Type B pancreatic cell (in vitro differentiated cells): ENCODE measurements at places on chromosomes 3 and 15. TPM values are rescaled to one million over a fixed set of nuclear protein-coding genes. Genes with fewer than 3 reads are reported as not detected.

The EFCC1 gene
- 0.29 and 2.2 TPM in 2 replicates for total RNA-seq

The OTOL1 gene
- total RNA-seq = 1.2 TPM in 1 of 2 replicates, not detected in the other

The SLC28A1 gene
- 0.19 and 0.31 TPM in 2 replicates for total RNA-seq

The SLC35A5 gene
- total RNA-seq = 23.9 and 31.6 TPM in 2 replicates

DNA sequence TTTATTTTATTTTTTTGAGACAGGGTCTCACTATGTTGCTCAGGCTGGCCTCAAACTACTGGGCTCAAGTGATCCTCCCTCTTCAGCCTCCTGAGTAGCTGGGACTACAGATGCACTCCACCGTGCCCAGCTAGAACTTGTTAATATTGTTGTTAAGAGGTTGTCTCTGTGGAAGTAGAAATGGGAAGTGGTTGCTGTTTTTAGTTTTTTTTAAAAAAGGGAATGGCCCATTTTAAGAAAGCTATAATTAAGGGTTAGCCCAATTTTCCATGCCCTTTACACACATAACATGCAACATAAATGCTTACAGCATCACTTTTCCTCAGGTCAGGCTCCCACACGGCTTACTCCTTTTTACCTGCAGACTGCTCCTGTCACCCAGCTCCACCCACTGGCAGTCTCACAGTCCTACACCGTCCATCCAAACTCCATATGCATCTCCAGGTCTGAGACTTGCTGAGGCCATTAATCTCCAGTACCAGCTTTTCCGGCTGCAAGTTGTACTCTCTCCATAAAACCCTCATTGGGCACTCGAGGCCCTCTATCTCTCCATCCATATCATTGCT, 19.8 kb downstream of the MORC1 start:
- H3K4me3 ChIP-seq = no peak overlapping the region
- H3K27ac ChIP-seq = no peak overlapping the region
- no peaks in the 10 kb centered on the region for H3K27me3 ChIP-seq
- DNase-seq = no peak

DNA sequence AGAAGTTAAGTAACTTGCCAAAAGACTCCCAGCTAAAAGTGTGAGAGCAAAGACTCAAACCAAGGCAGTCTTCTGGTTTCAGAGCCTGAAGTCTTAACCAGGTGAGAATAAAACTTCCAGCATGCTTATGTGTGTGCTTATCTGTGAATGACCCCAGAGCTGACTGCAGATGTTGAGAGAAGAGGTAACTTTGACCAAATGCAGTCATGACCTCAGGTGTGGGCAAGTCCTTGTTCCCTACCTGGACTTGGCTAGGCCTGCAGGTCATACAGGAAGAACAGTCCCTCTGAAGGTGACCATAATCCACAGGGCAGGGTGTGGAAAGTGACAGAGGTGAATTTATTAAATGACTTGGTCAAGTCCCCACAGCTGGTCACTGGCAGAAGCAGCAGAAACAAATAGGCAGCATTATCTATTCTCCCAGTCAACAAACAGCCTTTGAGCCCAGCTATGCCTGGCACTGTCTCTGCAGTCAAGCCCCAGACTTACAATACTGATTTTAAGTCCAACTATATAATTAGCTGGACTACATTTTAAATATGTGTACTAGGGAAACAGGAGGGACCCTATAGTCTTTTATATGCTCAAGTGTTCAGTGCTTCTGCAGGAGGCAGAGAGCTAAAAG, 3.0 kb upstream of the CPEB1 start:
- no peak for DNase-seq
- no peaks in the 10 kb centered on the region for H3K36me3 ChIP-seq
- H3K27ac ChIP-seq = no peak overlapping the region
- H3K4me1 ChIP-seq = no peaks in the 10 kb centered on the region
- peaks cover 85% of the 10 kb centered on the region for H3K27me3 ChIP-seq

- no peaks in the 10 kb centered on the region for H3K27me3 ChIP-seq
- DNase-seq = peak; percentile 31
- peaks cover 7% of the 10 kb centered on the region for H3K4me1 ChIP-seq
- no peak overlapping the region for H3K27ac ChIP-seq
- no peaks in the 10 kb centered on the region for H3K36me3 ChIP-seq
Measured at GRCh38 chr3:43370293-43370980, 84.1 kb downstream of the SNRK start.

DNA sequence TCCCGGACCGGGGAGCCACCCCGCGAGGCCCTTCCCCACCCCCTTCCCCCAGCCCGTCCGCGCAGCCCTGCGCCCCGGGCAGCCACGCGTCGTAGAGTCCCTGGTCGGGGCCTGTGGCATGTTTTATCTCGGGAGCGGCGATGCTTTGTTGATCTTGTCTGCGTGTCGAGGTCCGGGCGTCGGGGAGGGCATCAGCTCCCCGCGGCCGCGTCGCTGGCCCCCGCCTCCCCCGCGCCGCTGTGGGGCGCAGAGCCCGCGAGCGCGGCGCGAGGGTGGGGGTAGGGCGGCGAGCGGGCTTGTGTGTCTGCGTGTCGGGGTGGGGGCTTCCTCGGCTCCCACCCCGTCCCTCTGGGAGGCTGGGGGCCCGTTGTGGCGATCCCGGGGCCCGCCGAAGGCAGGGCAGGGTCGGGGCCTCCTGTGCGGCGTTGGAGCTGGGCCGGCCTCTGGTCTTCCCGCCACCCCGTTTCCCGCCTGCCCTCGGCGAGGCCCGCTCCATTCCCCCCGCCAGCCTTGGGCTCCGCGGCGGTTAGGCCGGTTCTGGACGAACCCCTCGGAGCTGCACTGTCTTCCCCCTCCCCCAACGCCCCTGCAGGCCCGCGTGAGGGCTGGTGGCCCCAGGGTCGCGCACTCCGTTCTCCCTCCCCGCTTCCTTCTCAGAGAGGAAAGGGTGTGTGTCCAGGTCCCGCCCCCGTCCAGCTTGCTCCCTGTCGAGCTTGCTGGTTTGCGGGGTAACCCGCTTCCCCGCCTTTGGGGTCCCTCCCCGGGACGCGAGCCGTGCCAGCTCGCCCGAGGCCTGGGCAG, 695 bp downstream of the GMPS start:
- peak overlapping the region; percentile 98 for H3K4me3 ChIP-seq
- peak; percentile 75 for DNase-seq
- no peaks in the 10 kb centered on the region for H3K27me3 ChIP-seq
- peaks cover 5% of the 10 kb centered on the region for H3K36me3 ChIP-seq

DNA sequence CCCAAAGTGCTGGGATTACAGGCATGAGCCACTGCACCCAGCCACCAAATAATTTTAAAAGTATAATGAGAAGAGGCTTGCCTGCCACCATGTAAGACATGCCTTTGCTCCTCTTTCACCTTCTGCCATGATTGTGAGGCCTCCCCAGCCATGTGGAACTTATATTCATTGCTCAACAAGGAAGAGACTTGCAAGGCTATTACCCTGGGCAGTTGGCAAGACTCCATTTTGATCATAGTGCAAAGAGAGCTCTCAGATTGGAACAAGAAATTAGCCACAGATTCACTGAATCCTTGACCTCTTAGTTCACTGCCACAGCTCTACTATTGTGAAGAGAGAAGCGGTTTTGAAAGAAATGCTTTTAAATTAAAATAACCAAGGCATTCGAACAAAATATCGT, 6.1 kb downstream of the SCAP start:
- H3K27ac ChIP-seq = no peak overlapping the region
- H3K4me3 ChIP-seq = peak overlapping the region; percentile 41
- peaks cover 14% of the 10 kb centered on the region for H3K36me3 ChIP-seq
- peaks cover 15% of the 10 kb centered on the region for H3K4me1 ChIP-seq
- DNase-seq = no peak
- no peaks in the 10 kb centered on the region for H3K27me3 ChIP-seq

DNA sequence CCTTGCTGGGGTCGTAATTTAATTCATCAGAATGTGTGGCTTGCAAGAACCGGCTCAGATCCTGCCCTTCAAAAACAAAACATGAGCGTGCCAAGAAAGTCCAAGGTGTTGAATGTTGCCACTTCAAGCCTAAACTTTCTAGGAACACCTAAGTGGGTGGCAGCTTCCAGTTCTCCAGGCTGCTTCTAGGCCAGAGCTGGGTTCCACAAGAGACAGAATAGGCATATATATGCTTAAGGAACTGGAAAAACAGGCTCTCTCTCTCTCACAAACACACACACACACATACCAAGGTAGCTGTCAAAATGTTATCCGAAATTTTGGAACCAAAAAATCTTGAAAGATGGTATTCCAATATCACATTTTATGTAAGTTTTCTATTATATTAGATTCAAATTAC, 890 bp upstream of the ADIPOQ start:
- H3K27me3 ChIP-seq = peaks cover 12% of the 10 kb centered on the region
- H3K4me1 ChIP-seq = no peaks in the 10 kb centered on the region
- no peak overlapping the region for H3K27ac ChIP-seq
- no peaks in the 10 kb centered on the region for H3K36me3 ChIP-seq
- no peak for DNase-seq

DNA sequence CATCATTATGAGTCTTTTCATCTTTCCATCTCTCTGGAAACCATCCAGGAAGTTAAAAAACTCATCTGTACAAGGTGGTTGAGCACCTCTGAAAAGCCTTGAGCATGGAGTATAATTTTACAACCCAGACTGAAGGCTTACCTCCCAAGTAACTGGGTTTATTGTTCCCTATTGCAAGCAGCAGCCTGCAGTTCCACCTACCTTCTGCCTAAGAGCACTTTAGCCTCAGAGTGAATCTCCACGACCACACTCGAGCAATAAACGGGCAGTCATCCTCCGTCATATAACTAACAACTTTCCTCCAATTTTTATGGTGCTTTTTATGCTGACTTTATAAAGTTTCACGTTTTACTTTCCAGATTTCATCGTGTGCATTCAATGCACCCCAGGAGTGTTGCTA, 32.8 kb downstream of the OSBPL10 start:
- peaks cover 14% of the 10 kb centered on the region for H3K4me1 ChIP-seq
- no peaks in the 10 kb centered on the region for H3K27me3 ChIP-seq
- no peaks in the 10 kb centered on the region for H3K36me3 ChIP-seq
- no peak for DNase-seq
- no peak overlapping the region for H3K4me3 ChIP-seq
- no peak overlapping the region for H3K27ac ChIP-seq

- H3K27me3 ChIP-seq = no peaks in the 10 kb centered on the region
- peak overlapping the region; percentile 63 for H3K27ac ChIP-seq
- no peak for DNase-seq
- H3K4me1 ChIP-seq = peaks cover 41% of the 10 kb centered on the region
- H3K36me3 ChIP-seq = no peaks in the 10 kb centered on the region
Measured at GRCh38 chr15:58434334-58434875, 2.6 kb downstream of the LIPC start.

DNA sequence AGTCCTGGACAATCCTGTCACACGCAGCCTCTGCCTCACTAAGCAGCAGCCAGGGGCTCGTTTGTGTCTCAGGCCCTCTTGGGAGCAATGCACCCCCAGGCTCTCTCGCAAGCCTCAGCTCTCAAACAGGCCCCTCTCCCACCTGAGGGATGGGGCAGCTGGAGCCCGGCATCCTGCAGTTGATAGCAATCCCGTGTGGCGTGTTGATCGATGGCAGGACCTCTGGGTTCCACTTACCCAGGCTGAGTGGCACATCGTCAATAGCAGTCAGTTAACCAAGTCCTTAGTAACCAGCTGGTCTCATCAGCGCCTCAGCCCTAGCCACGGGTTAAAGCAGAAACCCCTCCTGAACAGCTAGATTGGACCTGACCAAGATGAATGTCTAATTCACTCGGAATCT, 36.5 kb upstream of the PLXNA1 start:
- no peaks in the 10 kb centered on the region for H3K36me3 ChIP-seq
- H3K27me3 ChIP-seq = peaks cover 7% of the 10 kb centered on the region
- no peak overlapping the region for H3K4me3 ChIP-seq
- H3K4me1 ChIP-seq = peaks cover 3% of the 10 kb centered on the region
- H3K27ac ChIP-seq = no peak overlapping the region
- DNase-seq = no peak

DNA sequence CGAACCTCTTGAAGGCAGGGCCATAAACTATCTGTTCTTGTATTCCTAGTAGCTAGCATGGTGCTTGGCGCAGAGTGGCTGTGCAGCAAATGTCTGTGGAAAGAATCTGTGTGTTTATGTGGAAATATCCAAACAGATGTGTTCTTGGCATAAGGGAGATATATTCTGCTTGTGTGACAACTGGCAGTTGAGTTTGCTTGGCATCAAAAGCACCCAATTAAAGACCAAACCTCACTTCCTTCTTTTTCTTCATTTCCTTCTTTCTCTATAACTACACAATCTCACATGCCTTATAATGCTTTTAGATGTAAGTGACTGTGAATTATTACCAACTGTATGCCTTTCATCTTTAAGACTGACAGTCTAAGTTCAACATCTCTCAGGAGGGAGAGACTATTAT, 296.5 kb downstream of the SLC9A9 start:
- no peak for DNase-seq
- no peak overlapping the region for H3K4me3 ChIP-seq
- no peaks in the 10 kb centered on the region for H3K36me3 ChIP-seq

DNA sequence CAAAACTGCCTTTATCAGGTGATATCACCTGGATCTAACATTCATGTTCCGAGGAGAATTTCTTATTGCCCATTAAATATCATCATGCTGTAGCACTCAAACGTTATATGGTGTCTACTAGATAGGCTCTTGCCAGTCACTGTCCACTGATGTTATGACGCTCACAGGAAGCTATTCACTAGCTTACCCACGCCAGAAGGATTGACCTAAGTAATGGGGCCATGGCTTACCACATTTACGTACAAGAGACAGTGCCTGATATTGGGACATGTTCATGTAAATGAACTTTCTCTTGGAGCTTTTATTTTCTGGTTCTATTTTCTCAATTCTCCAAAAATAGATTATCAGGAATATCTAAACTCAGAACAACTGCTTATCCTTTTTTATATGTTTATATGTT, 91.7 kb upstream of the NAALADL2 start:
- H3K36me3 ChIP-seq = no peaks in the 10 kb centered on the region
- no peak for DNase-seq
- H3K27me3 ChIP-seq = no peaks in the 10 kb centered on the region
- H3K4me3 ChIP-seq = no peak overlapping the region
- H3K27ac ChIP-seq = no peak overlapping the region
- H3K4me1 ChIP-seq = no peaks in the 10 kb centered on the region

- H3K27me3 ChIP-seq = no peaks in the 10 kb centered on the region
- no peak overlapping the region for H3K27ac ChIP-seq
- no peaks in the 10 kb centered on the region for H3K36me3 ChIP-seq
Measured at GRCh38 chr3:151382671-151383070, 1.9 kb downstream of the P2RY12 start.
